Activated CD8-positive, alpha-beta memory T cell treated with anti-CD3 and anti-CD28 coated beads, Interleukin-2, amount 50 U/mL, for 48 hours (primary cell): ENCODE measurements at places on chromosomes 3 and 15.
A peak's percentile ranks its signal among the peaks of the same experiment; 100 is the strongest.

- no peak for DNase-seq
Observed at GRCh38 chr15:59203008-59203407, 3.6 kb upstream of the LDHAL6B start.

DNA sequence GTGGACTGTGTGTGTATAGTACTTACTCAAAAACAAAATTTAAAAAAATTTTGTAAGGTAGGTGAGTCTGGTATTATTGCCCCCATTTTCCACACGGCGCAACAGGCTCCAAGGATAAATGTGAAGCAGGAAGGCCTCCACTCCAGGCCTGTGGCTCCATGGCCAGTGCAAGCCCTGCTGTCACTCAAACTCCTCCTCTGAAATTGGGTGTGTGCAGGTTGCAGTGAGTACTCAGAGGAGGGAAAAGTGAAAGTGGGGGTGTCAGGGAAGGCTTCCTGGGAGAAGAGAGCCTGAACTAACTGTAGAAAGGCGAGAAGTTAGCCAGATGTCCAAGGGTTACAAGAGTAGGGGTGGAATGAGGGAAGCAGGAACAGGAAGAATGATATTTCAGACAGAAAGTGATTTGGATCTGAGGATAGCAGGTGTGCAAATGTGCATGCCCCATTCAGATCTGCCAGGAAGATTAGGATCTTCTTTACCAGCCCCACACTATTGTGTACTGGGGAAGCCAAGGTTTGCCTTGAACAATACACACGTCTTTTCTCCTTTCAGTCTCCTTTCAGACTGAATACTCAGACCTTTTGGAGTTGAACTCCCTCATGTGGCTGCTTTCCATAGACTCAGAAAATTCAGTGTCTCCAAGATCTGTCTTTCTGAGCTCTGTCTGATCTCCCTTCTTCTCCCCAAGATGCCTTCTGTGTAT, 48.7 kb upstream of the RYK start:
- DNase-seq, result no peak

- no peak for DNase-seq
Observed at GRCh38 chr3:163655021-163655420, 1423.3 kb downstream of the SI start.

DNA sequence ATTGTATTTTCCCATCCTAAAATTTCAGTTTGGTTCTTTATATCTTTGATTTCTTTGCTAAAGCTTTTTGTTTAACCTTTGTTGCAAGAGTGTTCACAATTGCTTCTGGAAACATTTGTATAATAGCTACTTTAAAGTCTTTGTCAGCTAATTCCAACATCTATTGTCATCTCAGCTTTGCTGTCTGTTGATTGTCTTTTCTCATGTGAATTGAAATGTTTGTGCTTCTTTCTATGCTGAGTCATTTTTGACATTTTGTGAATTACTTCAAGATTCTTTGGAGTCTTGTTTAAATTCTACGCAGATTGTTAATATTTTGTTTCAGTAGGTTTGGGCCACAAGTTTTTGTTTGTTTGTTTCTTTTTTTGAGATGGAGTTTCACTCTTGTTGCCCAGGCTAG, 73.2 kb downstream of the SUCNR1 start:
- no peak for DNase-seq

DNA sequence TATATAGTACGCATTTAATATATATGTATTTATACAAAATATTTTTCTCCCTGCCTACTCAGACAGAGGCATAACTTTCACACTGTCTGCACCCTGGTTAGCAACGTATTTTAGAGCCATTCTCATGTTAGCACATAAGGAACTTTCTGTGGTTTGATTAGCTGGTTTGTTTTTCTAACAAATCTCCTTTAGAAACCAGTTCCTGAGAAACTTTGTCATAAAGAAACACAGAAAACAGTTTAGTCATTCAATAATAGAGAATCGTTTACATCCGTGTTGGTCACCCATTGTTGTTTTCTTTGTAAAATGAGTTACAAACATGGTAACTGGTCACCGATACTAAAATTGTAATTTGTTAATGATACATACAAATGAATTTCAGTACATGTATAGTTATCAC, 5.9 kb upstream of the NGRN start:
- no peak for DNase-seq

GRCh38 chr3:98874602-98875249, 26.8 kb downstream of the DCBLD2 start:
- DNase-seq, result no peak

DNA sequence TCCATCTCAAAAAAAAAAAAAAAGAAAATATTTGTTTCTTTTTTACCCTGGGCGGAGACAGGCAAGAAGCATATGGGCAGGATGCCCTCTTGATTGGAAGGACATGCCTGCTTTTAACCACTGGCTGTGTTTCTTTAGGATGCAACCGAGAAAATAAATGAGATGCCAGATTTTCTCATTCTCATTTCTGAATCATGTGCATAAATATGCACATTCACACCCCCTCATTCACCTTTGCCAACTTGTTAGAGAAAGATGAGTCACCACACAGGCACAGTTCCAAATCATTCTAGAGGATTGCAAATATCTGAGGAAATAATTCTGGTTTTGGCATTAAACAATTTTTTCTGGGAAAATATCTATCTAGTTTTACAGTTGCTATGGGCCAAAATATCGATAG, 3.3 kb downstream of the LIPH start:
- no peak for DNase-seq

GRCh38 chr3:16173283-16174025, 1.0 kb upstream of the GALNT15 start:
- DNase-seq, result peak; percentile 15

- DNase-seq, result no peak
Observed at GRCh38 chr3:23944007-23944783, 891 bp upstream of the NR1D2 start.

DNA sequence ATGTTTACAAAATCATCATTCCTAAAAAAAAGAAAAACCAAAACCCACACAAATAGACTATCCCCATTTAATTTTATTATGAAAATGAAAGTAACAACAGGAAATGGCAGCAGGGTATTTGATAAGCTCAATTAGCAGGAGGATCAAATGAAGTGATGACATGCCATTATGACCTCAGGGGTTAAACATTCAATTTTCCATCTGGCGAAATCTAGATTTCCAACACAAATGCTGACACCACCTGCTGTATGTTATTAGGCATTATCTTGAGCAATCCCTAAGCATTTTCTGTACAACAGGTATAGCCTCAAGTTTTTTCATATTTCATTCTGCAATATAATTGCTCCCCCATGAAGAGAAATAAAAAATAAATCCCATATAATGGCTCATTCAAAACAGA, 57.1 kb downstream of the SHQ1 start:
- no peak for DNase-seq

DNA sequence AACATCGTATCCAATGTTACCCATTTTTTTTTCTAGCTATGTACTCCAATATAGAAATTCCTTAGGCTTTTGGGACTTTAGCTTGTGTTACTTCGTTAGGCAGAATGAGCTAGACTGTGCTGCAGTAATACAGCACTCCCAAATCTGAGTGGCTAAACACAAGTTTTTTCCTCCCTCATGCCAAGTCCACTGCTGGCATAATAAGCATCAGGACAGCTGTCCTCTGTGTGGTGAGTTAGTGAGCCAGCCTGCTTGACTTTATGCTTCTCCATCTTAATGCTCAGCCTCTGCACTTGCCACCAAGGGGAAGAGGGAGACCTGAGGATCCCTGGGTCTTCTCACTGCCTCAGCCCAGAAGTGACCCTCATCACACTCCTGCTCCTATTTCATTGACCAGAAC, 18.2 kb upstream of the ACOX2 start:
- no peak for DNase-seq

GRCh38 chr15:89652666-89653065, 2.6 kb downstream of the KIF7 start:
- DNase-seq, result no peak

DNA sequence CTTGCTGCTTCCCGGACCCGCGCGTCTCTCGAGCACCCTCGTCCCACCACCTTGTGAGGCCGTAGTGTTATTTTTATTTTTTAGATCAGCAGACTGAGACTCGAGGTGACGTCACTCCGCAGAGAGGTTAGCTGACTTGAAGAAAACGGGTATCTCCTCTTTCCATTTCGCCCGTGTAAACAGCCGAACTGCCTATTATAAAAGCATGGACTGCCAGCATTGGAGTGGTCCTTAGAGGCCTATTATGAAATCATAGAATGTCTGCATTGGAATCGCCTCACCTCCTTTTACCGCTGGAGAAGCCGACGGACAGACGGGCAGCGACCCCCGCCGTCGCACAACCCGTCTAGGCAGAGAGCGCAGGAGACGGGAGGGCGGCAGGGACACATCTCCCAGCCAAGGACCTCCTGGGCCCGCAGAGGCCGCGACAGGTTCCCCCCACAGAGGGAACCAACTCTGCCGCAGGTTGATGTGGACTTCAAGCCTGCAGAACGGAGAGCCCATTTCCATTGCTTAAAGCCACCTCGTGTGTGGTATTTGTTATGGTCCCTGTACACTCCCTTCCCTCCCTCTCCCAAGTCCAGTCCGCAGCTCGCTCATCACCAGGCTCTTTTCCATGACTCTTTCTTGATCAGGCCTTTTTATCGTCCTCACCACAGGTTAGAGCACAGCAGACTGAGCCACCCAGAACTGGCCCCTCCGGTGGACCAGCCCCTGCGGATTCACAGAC, 540 bp upstream of the PPP1R2 start:
- peak; percentile 64 for DNase-seq

DNA sequence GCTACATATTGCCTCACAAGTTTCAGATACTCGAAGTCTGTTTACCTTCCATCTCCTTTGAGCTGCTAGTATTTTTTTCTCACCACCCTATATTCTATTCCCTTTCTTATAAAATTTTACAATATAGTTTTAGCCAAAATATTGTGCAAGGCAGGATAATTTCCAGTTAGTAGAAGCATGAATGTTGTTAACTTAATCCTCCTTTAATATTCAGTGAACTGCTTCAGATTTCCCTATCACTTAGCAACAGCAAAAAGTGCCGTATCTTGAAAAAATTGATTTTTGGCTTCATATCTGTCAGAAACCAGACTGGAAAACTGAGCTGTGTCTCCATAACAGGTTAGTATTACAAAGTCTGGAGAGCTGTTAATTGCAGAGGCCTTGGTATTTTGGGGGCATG, 24.0 kb downstream of the PLSCR4 start:
- no peak for DNase-seq

DNA sequence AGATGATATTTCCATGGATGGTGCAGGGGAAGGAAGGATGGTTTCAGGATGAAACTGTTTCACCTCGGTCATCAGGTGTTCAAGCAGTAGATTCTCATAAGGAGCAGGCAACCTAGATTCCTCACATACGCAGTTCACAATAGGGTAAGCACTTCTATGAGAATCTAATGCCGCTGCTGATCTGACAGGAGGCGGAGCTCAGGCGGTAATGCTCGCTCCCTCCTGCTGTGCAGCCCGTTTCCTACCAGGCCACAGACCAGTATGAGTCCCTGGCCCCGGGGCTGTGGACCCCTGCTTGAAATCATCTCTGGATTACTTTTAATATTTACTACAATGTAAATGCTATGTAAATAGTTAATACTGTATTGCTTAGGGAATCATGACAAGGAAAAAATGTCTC, 241.8 kb downstream of the ROBO2 start:
- DNase-seq, result no peak
